ENCODE measurements at places on chromosomes 4 and X. TPM values are rescaled to one million over a fixed set of nuclear protein-coding genes. Genes with fewer than 3 reads are reported as not detected.

DNA sequence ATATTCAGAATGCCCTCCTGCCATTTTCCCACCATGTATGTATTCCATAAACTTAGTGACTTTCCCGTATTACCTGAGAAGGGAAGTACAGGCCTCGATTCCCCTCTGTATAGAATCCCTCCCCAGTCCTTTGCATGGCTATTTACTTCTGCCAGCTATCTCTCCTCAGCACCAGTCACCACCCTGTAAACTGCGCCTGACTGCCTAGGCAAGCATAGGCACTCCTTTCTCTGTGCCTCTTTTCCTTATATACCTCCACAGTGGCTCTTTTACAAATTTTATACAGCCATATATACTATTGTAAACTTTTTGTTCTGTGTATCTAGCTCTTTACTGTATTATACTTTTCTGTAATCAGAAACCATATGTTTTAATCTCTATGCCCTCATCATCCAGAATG lies 130.9 kb upstream of the TET2 start:
- DNase-seq, result no peak

GABRQ gene
- not detected for total RNA-seq

UGT2B15 gene
- not detected for total RNA-seq

DNA sequence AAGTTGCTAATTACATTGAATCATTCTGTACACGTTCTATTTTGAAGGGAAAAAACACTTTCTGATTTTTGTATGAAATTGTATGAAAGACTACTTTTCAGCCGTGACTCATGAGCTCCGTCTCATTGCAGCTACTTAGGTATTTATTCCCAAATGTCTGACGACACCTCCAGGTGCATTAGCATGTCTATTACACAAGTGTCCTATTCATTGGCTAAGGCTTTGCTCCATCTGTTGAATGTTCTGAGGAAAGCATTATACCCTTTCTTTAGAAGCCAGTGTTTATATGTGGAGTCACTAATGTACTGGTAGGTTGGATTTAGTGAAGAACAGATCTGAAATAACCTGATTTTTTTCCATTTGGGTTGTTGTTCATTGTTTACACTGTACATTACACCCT lies 51.8 kb downstream of the MAP7D3 start:
- DNase-seq, result no peak

- no peak for DNase-seq
Measured at GRCh38 chrX:57737881-57738280, 57.8 kb upstream of the NLRP2B start.

GRCh38 chr4:751676-752075 lies 46.0 kb downstream of the PCGF3 start:
- no peak for DNase-seq

DTHD1 gene
- total RNA-seq, result 3.5 TPM

NUDT11 gene
- 2.0 TPM for total RNA-seq

DNA sequence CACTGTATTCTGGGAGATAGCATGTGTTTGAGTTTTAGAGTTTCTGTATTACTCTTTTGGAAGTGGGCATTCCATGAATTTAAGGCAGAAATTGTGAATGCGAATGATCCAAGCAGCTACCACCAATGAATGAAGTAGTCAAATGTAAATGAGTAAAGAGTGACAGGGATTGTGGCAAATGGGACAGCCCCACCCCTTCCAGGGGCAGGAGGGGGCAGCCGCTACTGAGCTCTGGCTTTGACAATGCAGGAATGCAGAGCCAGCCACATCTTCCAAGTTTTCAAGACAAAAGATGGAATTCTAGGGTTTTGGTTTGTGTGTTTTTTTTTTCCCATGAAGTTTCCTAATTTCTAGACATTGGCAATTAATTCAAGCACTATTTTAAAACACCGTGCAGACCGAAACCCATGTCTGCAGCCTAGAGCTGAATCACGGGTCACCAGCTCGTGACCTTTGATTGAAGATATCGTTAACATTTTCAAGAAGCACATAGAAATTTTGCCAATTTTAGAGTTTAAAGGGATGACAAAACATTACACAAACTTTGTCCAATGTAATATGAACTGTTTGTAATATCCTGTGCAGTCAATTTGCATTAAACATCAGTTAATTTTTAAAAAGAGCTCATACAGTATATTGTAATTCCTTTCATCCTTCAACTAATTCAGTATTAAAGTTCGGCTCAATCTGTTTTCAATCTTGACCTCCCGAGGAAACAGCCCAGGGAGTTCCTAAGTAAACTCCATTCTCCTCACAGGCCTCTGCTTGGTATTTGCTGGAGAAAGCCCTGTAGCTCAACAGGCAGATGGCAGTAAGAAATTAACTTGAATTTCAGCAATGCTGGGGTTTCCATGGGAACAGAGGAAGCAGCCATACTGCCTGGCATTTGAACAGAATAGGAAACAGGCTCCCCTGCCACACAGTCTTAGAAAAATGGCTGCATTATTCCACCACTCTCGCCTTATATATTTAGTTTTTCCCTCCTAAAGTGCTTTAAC lies 83.4 kb downstream of the UCHL1 start:
- DNase-seq, result no peak

GRCh38 chr4:124152132-124152531 lies 560.4 kb downstream of the ANKRD50 start:
- DNase-seq, result no peak

TRIM61 gene
- total RNA-seq, result 3.3 TPM

All from CD8-positive, alpha-beta memory T cell (primary cell).